ENCODE measurements at places on chromosomes 5 and 9. TPM values are rescaled to one million over a fixed set of nuclear protein-coding genes. Genes with fewer than 3 reads are reported as not detected.

Gene IGIP
- total RNA-seq: 28.2 TPM

DNA sequence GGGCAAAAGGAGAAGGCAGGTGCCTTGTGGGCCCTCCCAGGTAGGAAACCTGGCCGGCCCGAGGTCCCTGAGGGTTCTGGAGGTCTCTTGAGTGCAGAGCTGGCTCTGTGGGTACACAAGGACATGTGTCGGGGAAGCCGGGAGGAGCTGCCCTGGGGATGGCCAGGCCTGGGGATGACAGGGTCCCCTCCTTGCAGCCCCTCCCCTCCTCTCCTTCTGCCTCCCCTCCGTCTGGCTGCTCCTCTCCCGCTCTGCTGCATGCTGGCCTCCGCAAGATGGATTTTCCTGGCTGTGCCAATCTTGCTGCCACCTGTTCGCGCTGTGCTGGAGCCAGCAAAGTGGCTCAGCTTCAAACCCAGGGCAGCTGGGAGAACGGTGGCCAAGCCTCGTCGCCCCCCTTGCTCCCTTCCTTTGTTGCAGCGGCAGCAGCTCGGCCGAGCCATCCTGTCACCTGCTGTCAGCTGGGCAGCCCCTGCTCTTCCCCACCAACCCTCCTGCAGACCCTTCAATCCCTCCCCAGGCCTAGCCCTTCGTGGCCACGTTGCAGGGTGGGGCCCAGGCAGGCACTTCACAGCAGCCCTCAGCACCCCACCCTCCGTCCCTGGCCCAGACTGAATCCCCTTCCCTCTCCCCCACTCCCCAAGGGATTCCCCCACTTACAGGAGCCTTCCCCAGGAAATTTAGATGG, 17.6 kb upstream of the UNC5A start:
- DNase-seq: no peak

Gene SLC1A1
- 2.1 TPM for total RNA-seq

Gene SLC9A3
- 2.3 TPM for total RNA-seq

DNA sequence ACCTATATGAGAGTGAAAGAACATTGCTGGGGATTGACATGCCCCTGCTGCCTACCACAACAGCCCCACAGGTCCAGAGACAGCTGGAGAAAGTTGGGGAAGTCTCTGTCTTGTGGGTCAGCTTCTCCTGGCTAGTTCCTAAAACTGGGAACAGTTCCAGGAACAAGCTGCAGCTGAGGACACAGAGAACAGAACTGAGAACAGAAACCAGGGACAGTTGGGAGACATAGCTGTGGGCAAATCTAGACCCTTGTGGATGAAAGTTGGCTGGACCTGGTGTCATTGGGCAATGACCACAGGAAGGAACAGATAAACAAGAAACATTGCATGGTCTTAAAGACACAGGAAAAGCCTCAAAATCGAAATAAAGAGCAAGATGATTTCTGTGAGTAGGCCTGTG, 58.3 kb upstream of the MOCS2 start:
- no peak for DNase-seq

DNA sequence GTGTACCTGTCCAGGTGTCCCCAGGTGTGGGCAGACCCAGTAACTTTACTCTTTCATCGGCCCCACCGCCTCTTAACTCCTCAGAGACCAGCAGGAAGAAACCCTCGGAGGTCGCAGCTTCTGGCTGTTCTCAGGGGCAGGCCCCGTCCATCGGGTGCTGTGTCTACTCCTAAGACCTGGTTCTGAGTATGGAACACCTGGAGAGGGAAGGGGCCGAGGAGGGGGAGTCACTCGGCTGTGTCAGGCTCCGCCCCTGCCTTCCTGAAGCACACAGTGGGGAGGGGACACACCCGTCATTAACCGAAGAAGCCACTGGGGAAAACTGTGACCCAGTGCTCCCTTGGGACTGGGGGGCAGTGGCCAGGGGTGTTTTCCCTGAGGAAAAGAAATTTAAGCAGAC, 22.3 kb downstream of the NTNG2 start:
- DNase-seq: no peak

Gene PPP1R26
- 31.1 TPM for total RNA-seq

Gene SPOCK1
- 52.4 TPM for total RNA-seq

DNA sequence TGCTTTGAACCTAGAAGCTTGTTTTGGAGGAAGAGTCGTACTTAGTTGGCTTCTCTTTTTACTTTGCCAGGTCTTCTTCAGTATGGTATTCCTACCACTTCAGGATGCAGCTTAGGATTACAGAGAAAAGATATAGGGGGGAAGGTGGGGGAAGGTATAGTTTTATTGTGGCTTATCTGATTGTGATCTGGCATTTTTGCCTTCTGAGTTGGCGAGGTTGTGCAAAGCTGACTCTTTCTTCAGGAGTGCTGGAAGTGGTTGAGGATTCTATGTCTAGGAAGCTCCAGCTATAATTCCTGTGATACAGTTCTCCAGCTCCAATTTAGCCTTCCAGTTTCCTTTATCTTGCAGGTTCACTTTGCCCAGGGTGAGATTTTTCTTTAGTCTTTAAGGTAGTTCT, 7.0 kb downstream of the CDC42SE2 start:
- DNase-seq: no peak

Gene GFM2
- total RNA-seq: 12.9 TPM

DNA sequence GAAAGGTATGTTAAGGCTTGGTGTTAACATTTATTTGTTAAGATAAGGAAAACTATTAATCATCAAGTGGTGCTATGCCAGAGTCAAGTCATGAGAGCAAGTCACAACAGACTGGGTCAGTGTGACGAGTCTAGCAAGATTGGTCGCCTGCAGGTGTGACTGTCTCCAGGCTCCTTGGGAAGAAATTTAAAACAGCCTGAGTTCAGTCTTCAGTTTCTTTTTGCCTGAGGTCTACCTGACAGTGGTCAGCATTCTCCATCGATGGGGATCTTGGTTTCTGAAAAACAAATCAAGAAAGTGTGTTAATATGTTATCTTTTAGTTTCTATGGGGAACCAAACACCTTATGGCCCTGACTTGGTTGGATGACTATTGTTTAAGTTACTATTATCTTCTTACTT, 56.3 kb downstream of the CETN3 start:
- no peak for DNase-seq

GRCh38 chr5:9169557-9169902, 376.3 kb downstream of the SEMA5A start:
- peak; percentile 70 for DNase-seq

- DNase-seq: no peak
These were observed 91.8 kb downstream of the UBE2R2 start for GRCh38 chr9:33908749-33909148.

- no peak for DNase-seq
These were observed 54.9 kb upstream of the SAP30L start for GRCh38 chr5:154390746-154391359.

Gene NCS1
- total RNA-seq: 100 TPM

Gene IFNA2
- total RNA-seq: not detected

Gene CYLC2
- not detected for total RNA-seq

DNA sequence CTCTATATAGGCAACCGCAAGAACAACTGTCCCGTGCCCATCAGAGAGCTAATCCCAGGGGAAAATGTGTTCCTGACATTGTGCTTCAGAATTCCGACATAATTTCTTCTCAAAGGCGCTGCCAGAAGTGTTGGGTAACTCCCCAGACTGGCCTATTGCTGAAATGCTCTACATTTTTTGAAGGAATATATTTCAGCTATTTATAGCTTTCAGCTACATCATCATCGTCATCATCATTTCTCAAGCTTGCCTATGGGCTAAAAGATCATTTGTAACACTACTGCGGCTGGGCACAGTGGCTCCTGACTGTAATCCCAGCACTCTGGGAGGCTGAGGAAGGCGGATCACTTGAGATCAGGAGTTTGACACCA, 49.7 kb downstream of the MYO10 start:
- no peak for DNase-seq

Gene PCDHB5
- total RNA-seq: 3.6 TPM

GRCh38 chr9:127919253-127919815, 2.5 kb upstream of the ST6GALNAC4 start:
- peak; percentile 97 for DNase-seq

GRCh38 chr5:147309621-147310020, 74.8 kb downstream of the STK32A start:
- DNase-seq: no peak

Gene ADAM19
- 43.6 TPM for total RNA-seq

DNA sequence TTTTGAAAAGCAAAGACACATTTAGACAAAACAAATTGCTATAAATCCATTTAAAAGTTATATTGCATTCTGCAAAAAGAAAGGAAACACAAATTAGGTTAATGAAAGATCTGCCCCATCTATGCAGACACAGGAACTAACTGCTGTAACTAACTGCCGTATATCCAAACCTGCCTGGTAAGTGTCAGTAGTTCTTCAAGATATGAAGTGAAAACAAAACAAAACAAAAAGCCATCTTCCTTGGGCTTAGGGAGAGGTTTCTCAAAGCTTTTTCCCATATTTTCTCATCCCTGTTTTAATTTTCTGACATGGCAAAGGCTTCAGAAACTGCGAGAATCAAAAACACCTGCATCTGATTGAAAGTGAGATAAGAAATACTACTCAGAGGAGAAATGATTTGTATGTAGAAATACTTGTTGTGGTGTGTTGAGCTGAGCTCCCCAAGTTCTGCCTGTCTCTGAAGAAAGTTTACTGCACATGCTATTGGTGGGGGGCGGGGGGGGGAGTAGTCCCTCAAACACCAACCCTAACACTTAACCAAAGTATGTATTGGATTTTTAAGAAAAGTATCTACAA, 750.5 kb downstream of the PTPRD start:
- DNase-seq: no peak

DNA sequence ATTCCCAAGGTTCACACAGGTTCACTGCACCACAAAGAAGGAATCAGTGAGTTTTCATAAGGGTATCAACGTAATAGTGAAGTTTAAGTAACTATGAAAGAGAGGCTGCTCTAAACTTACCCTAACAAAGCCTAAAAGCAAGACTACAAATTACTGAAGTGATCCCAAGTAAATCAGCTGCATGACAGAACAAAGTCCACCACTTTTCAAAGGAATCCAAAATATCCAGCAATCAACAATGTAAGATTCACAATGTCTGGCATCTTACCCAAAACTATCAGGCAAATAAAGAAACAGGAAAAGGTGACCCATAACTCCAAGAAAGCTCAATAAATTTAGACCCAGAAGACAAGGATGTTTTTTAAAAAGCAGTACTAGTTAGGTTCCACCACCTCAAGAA, 70.1 kb downstream of the GNAQ start:
- DNase-seq: no peak

Gene FAM169A
- 0.80 TPM for total RNA-seq

DNA sequence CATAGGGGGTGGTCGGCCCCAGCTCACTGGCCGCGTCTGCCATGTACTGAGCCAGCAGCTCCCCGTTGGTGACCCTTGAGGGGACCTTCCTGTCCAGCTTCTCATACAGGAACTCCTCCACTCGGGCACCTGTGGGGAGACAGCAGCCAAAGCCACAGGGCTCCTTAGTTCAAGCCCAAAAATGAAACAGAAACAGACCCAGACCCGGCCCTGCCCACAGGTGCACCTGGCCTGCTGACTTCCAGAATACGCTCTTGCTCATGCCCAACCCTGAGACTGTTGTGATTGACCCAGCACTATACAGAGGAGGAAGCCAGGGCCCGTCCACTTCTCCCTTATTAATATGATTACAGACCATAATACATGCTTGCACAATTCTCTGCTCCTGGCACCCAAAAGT, 7.0 kb downstream of the SH3GLB2 start:
- DNase-seq: no peak

Gene CORO2A
- 1.5 TPM for total RNA-seq

DNA sequence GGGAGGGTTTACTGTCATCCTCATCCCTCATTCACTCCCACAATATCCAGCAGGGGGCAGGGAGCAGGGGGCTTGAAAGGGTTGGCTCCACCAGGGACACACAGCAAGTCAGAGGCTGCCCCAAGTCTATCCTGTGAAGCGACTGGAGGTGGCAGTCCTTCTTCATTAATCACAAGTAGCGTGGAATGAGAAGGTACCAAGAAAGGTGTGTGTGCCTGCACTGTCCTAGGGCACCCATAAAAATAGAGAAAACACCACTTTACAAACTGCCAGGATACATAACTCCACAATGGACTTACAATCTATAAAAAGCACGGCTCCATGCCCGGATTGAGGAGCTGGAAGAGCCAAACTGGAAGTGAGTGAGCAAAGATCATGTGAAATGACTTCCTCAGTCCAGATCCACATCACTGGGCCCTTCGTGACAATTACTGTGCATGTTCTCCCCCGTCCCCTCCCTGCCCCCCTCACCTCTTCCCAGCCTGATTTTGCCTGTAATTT, 183.9 kb downstream of the SLIT3 start:
- DNase-seq: no peak

- DNase-seq: no peak
These were observed 12.8 kb downstream of the CEP78 start for GRCh38 chr9:78248635-78249034.

Gene PTPN3
- 0.83 TPM for total RNA-seq

Gene PDE8B
- 2.2 TPM for total RNA-seq

DNA sequence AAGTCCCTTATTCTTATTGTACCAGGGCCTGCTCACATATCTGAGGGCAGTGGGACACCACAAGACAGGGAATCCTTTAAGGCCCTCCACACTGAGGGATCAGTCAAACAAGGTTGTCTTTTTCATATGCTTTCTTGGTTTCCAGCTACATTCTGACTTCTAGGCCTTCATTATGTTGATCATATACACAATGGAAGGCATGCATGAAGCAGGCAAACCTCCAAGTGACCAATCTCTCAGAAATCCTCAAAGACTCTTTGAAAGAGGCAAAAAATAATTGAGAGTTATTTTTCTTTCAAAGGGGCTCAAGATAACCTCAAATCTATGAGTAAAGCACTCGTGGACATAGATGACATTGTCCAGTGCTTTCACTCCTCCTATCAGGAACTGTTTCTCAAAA, 1195.9 kb upstream of the ACO1 start:
- no peak for DNase-seq

Gene MCIDAS
- not detected for total RNA-seq

- DNase-seq: no peak
These were observed 199.9 kb downstream of the SNX18 start for GRCh38 chr5:54717459-54717858.

GRCh38 chr9:123149067-123149466, 115.6 kb downstream of the GPR21 start:
- no peak for DNase-seq

DNA sequence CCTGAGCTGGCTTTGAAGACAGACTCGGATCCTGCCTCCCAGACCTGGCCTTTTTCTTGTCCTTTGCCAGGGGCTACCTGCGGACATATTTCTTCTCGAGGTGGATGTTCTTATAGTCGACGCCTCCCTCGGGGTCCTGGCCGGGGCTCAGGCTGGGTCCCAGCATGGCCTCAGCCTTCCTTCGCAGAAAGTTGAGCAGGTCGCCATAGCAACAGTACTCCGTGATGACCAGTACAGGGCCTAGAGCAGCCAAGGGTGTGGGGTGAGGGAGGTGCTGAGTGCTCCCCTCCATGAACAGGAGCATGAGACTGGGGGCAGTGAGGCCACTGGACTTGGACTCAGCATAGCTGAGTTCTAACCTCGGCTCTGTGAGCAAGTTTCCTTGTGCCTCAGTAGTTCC, 26.7 kb downstream of the CSF1R start:
- DNase-seq: no peak

Gene F12
- total RNA-seq: not detected

DNA sequence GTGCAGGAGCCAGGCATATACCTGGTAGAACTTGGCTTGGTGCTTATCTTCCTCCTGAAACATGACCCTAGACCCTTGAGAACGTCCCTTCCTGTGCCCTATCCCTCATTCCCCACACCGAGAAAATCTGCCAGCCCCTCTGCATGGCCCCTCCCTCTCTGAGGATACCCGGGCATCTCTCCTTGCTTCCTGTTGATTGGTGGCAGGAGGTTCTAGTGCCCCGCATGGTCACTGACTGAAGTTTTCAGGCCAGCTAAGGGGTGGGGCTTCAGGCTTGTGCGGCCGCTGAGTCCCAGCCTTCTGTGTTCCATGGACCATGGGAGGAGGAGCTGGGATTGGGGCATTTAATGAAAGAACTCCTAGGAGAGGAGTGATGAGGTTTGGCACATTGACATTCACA, 22.8 kb downstream of the IGIP start:
- no peak for DNase-seq

All from esophagus muscularis mucosa (tissue), 4 donors.